ENCODE measurements at places on chromosomes 16 and 17. TPM values are rescaled to one million over a fixed set of nuclear protein-coding genes. Genes with fewer than 3 reads are reported as not detected.

Gene ROGDI
- total RNA-seq = 22.5 TPM

Gene HES7
- total RNA-seq = 0.09 TPM

Gene C16orf96
- not detected for total RNA-seq

Gene SLC35B1
- 58.9 TPM for total RNA-seq

Gene USP43
- 0.19 TPM for total RNA-seq

Gene ANKFY1
- 56.1 TPM for total RNA-seq

Gene WNK4
- 3.4 TPM for total RNA-seq

Gene ABCC6
- total RNA-seq = 0.47 TPM

Gene UMOD
- total RNA-seq = not detected

Gene NUP85
- 41.5 TPM for total RNA-seq

Gene PMP22
- total RNA-seq = 32.2 TPM

Gene TBC1D3I
- total RNA-seq = 0.05 TPM

GRCh38 chr17:1467898-1468492 lies 12.0 kb upstream of the CRK start:
- no peak for DNase-seq

DNA sequence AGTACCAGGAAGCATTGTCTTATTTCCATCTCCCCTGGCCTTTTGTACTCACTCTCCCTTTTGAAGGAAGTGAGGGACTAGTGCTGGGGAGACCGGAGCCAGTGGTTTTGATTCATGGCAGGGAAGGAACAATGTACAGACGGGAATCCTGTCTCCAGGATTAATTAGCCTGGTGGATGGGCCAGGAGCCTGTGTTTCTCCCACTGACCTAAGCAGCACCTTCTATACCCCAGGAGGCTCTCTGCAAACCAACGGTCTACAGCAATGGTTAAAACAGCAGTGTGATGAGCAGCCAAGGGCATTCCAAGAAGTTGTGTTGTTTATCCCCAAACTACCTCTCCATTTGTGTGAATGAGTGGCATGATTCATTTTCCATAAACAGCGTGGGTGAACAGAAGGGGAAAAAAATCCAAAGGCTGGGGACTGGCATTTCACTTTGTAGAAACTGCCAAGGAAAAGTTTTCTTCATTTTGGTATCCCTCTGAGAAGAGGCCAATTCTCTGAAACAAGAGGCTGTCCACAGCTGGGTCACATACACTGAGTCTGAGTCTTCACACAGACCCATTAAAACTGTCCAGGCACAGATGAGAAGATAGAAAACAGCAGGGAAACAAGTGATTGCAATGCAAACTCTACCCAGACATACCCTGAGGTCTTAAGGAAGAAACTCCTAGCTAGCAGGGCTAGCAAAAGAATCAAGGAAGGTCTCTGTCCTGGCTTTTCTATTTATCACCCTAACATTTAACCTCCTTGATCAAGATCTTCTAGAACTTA lies 18.1 kb downstream of the ANKFN1 start:
- DNase-seq = no peak

DNA sequence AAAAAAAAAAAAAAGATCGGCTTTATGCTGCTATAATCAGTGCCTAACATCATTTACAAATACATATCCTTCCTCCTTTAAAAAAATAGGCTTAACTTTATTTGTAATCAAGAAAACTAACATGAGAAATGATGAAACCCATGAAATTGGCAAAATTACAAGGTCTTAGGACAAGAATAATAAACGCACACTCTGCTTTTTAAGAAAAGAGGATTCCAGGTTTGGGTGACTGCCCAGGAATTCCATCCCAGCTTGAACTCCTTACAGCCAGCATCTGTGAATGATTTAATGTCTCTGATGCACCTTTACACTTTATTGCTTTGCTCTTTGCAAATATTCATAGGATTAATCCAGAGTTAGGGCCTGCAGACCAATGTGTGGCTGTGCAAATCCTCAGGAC lies 196.0 kb downstream of the CBLN1 start:
- no peak for DNase-seq

- DNase-seq = no peak
Observed at GRCh38 chr16:83312718-83313245, 495.0 kb upstream of the HSBP1 start.

GRCh38 chr17:17928398-17929287 lies 43.6 kb downstream of the TOM1L2 start:
- peak; percentile 71 for DNase-seq

- DNase-seq = no peak
Observed at GRCh38 chr17:64209983-64210382, 53.1 kb downstream of the TEX2 start.

DNA sequence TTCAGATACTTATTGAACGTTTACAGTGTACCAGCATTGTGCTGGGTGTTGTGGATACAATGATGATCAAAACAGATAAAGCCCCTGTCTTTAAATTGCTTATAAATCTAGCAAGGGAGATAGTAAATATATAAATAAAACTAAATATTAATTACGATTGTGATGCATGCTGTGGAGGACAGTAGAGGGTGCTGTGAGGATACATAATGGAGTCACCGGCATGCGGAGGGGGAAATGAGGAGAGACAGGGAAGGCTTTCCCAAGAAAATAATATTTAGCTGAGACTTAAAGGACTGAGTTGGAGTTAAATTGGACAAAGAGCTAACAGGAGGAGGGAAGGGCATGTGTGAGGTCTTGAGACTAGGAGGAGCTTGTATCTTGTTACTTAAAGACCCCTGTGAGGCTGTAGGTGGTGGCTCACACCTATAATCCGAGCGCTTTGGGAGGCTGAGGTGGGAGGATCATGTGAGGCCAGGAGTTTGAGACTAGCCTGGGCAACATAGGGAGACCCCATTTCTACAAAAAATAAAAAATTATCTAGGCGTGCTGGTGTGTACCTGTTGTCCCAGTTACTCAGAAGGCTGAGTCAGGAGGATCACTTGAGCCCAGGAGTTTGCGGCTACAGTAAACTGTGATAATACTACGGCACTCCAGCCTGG lies 2.4 kb downstream of the DHRS7B start:
- peak; percentile 84 for DNase-seq

DNA sequence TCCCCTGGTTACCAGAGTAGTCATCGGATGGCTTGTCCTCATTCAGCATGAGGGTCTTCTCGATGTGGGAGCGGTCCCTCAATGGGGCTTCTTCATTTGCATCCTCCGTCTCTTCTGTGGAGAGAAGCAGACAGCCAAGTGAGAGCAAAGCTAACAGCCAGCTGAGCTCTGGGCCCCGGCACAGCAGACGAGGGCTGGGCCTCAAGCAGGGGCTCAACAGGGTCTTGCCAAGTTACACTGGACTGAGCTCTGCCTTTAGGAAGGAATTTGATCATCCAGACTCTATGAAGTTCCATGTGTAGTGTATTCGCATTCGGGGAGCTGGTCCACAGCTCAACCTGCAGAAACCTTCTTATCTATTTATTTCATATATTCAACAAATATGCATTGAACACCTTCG lies 37.4 kb downstream of the SRL start:
- no peak for DNase-seq

DNA sequence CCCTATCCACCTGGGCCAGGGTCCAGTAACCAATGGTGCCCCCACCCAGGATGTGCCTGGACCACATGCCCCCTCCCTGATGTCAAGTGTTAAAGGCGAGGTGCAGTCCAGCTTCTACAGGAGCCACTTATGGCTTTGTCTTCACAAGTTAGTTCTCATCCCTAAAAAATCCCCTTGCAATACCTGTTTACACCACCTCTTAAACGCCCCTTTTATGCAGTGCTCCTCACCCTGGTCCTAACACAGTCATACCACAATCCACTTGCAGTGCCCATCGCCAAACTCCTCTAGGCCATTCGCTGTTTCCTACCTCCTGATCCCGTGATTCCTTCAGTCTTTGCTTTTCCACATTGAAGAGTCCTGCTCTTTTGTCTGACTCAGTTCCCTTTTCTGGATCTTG lies 7.1 kb downstream of the GLYR1 start:
- DNase-seq = peak; percentile 33

- no peak for DNase-seq
Observed at GRCh38 chr17:66537502-66537901, 235.1 kb downstream of the PRKCA start.

GRCh38 chr17:80878876-80879722 lies 112.5 kb upstream of the CHMP6 start:
- DNase-seq = no peak

DNA sequence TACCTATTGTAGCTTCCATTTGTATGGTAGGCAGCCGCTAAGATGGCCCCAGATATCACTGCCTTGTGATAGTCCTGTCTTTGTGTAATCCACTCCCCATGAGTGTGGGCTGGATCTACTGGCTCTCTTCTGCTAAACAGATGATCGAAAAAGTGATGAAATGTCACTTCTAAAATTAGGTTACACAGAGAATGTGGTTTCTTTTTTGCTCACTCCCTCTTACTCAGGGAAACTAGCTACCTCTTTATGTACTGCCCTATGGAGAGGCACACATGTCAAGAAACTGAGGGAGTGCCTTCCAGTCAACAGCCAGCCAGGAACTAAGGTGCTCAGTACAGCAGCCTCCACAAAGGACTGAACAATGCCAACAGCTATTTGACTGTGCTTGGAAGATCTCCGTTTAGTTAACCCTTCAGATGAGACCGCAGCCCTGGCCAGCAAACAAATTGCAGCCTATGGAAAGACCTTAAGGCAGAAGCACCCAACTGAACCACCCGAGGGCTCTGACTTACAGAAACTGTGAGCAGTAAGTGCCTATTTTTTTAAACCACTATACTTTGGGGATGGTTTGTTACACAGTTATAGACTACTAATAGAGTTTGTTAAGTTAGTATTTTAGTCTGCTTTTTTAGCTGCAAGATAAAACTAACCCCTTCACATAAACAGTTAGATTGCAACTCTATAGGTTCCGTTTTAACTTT lies 113.2 kb upstream of the MAF start:
- no peak for DNase-seq

GRCh38 chr17:10447026-10447931 lies 22.1 kb downstream of the MYH4 start:
- no peak for DNase-seq

- DNase-seq = no peak
Observed at GRCh38 chr17:65181237-65182061, 44.3 kb downstream of the RGS9 start.

- peak; percentile 61 for DNase-seq
Observed at GRCh38 chr16:49592546-49593423, 219.2 kb downstream of the C16orf78 start.

GRCh38 chr17:37815536-37815935 lies 70.7 kb upstream of the HNF1B start:
- no peak for DNase-seq

DNA sequence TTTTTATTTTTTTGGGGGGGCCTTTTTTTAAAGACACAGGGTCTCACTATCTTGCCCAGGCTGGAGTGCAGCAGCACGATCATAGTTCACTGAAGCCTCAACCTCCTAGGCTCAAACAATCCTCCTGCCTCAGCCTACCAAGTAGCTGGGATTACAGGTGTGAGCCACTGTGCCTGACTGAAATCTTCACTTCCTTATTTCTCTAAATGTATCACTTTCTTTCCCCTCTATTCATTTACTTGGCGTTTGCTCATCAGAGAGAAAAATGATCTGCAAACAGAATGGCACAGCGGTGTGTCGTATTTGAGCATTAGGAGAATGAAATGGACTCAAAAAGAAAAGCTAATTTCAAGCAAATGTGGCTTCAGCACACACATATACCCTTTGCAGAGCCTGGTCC lies 44.3 kb upstream of the CDH5 start:
- no peak for DNase-seq

GRCh38 chr17:40466298-40466971 lies 23.2 kb downstream of the IGFBP4 start:
- DNase-seq = no peak

DNA sequence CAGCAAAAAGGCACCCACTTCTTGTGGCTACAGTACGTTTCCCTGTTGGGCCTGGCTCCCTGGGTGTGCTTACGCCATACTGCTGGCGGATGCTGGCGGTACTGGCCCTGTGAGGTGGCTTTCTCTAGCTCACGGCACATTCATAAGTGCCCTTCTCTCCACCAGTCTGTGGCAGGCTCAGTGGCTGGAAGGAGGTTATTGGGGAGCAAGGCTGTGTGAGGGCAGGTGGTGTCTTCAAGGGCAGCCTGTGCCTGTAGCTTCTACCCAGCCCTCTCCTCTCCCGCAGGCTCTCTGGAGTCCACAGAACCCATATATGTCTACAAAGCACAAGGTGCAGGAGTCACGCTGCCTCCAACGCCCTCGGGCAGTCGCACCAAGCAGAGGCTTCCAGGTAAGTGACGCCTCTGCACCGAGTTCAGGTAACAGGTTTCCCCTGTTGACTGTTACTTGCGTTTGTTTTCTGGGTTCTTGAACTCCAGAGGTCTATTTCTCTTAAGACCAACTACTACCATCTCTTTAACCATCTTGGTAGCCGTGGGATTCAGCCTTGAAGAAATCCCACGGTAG lies 20.6 kb downstream of the NTAN1 start:
- no peak for DNase-seq

- DNase-seq = no peak
Observed at GRCh38 chr16:15928261-15929104, 20.9 kb upstream of the ABCC1 start.

DNA sequence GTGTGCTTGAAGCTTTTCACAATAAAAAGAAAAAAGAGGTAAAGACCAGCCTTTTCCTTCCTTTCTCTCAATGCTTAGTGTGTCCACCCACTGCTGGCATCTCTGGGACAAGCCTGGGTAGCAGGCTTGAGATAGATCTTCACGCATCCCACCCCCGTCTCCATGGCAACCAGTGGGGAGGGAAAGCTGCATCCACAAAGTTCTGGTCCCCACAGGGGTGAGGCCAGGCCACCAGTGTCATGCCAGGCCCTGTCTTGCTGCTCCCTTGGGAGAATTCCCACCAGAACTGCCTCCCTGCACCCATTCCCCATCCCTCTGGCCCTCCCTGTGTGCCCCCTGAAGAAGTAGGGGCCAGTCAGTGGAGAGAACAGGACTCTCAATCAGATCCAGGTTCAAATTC lies 259.9 kb downstream of the MRTFB start:
- DNase-seq = no peak

GRCh38 chr16:68005786-68006286 lies 6.6 kb upstream of the DPEP2 start:
- DNase-seq = peak; percentile 83

GRCh38 chr17:40349895-40350688 lies 14.4 kb downstream of the GJD3 start:
- DNase-seq = peak; percentile 50

GRCh38 chr17:37098910-37099664 lies 150.3 kb downstream of the AATF start:
- DNase-seq = no peak

All from dermis blood vessel endothelial cell (primary cell).